Neural progenitor cell (in vitro differentiated cells): ENCODE measurements at places on chromosomes 1 and 21. TPM values are rescaled to one million over a fixed set of nuclear protein-coding genes. Genes with fewer than 3 reads are reported as not detected.

- DNase-seq: no peak
Observed at GRCh38 chr1:95229037-95229436, 5.0 kb upstream of the RWDD3 start.

LRRC3 gene
- 2.5 and 4.9 TPM in 2 replicates for total RNA-seq

DNA sequence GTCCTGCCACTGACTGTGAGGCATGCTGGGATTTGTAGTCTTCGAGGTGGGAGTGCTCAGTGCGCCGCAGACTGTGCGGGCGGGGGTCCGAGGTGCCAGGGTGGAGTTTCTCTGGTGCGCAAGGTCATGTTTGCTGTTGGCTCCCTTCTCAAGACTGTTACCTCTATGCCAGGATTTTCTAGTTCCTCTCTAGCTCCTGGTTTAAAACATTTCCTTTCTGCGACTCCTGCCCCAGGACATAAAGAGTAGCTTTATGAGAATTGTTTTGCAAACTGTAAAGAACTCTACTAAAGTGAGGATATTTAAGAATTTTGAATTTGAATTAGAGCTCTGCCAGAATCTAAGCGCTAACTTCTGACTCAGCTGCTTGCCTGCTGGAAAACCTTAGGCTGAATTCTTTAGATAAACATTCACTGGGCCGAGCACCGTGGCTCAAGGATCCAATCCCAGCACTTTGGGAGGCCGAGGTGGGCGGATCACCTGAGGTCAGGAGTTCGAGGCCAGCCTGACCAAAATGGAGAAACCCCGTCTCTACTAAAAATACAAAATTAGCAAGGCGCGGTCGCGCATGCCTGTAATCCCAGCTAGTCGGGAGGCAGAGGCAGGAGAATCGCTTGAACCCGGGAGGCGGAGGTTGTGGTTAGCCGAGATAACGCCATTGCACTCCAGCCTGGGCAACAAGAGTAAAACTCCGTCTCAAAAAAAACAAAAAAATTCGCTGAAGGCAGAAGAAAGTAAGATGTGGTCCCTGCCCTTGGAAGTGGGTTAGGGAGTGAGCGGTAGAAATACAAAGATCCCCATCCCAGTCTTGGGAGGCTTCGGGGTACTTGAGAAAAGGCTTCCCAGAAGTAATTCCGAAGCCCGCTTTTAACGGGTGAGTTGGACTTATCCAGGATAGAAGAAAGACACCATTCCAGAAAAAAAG, 992 bp upstream of the USP48 start:
- DNase-seq: peak; percentile 96

DNA sequence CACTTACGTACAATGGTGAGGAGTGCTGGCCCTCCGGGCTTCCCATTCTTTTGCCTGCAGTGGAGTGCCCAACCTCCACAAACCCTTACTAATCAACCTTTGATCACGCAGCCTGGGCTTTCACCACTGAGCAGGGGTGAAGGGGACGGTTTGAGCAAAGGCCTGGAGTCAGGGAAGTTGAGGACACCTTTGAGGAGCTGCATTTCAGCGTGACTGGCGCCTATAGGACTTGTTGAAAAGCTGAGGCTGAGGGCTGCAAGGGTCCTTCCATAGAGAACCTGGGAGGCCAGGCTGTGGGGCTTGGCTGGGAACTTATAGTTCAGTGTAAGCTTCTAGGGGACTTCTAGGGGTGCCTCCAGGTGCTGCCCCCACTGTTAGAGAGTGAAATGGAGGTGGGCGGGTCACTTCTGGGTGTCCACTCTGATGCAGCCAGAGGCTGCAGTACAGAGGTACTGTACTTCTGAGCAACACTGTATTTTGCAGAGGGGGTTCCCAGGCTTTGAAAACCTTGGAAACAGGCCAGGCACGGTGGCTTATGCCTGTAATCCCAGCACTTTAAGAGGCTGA, 9.8 kb downstream of the SYTL1 start:
- no peak for DNase-seq

- DNase-seq: peak; percentile 36
Observed at GRCh38 chr1:230291731-230292620, 134.2 kb downstream of the PGBD5 start.

GRCh38 chr1:228988664-228989063, 253.4 kb downstream of the RHOU start:
- DNase-seq: no peak

DNA sequence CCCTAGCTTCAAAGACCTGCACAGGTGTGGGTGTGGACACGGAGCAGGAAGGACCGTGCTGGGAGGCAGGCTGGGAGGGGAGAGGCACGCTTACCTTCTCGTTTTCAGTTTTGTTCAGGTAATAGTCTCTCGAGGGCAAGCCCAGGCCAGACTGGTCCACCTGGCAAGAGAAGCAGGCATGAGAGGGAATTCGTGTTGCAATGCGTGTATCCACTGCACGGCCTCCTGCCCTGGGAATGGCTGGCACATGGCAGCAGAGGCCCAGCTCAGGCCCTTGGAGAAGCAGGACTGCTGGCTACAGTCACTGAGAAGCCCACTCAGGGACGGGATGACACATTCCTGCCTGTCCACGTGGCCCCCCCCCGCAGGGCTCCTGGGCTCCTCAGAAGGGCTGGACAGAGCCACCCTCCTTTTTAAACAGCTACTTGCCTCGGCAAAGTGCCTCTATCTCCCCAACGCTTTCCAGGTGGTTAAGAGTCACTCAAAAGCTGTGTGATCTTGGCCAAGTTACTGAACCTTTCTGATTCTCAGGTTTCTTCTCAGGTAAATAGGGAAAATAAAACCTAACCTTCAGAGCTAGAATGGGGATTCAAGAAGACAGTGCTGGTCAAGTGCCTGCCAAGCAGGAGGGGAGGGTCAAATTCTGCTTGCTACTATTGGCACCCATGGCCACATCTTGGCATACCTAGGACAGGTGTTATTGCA, 32.7 kb downstream of the ECE1 start:
- DNase-seq: no peak
